Upper lobe of left lung (tissue), 6 donors: ENCODE measurements at places on chromosomes 13 and 19. TPM values are rescaled to one million over a fixed set of nuclear protein-coding genes. Genes with fewer than 3 reads are reported as not detected.

PNMA8B gene
- 0.39 TPM for total RNA-seq

GRCh38 chr19:6693681-6694080 lies 23.7 kb upstream of the TNFSF14 start:
- no peak overlapping the region for H3K4me3 ChIP-seq
- no peak overlapping the region for H3K27ac ChIP-seq
- no peak for DNase-seq

- no peak overlapping the region for H3K27ac ChIP-seq
- H3K27me3 ChIP-seq = no peaks in the 10 kb centered on the region
- no peaks in the 10 kb centered on the region for H3K4me1 ChIP-seq
- no peak overlapping the region for H3K4me3 ChIP-seq
- no peak for DNase-seq
Observed at GRCh38 chr13:109900320-109900719, 113.9 kb upstream of the IRS2 start.

- H3K4me3 ChIP-seq = no peak overlapping the region
- no peak for DNase-seq
- H3K27ac ChIP-seq = no peak overlapping the region
- H3K36me3 ChIP-seq = no peaks in the 10 kb centered on the region
- peaks cover 5% of the 10 kb centered on the region for H3K4me1 ChIP-seq
- no peaks in the 10 kb centered on the region for H3K27me3 ChIP-seq
Observed at GRCh38 chr13:42600943-42601342, 27.0 kb downstream of the TNFSF11 start.

DNA sequence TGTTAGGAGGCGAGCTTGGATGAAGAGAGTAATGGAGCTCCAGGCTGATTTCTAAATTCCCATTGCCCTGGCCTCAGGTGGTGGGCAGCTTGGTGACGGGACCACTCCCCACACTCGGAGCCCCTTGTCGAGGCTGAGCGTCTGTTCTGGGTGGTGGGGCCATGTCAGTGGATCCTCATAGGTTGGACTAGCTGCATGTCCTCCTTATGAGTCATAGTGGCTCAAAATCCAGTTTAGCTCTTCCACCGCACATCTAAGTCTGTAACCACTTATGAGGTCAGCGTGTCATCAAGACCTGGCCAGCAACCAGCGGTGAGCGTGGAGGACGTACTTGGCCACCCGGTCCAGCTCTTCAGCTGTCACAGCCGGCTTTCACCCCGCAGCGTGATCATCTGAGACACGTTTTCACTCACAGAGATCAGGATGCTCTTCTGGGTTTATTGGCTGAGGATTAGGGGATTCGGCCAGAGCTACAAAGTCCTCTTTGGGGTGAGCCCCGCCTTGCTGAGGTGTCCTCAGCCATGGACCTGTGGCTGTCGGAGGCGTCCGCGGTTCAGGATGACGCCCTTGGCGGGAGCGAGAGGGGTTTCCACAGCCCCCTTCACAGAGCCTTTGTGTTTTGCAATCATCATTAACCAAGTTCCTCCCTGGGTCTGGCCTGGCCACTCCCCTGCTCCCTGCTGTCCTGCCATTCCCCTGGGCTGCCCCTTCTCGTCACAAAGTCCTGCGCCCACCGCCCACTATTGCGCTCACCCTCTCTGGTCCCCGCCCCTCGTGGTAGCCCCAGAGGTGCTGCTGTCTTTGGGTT lies 41.9 kb downstream of the ADPRHL1 start:
- H3K36me3 ChIP-seq = no peaks in the 10 kb centered on the region
- H3K27me3 ChIP-seq = peaks cover 5% of the 10 kb centered on the region
- no peaks in the 10 kb centered on the region for H3K4me1 ChIP-seq
- H3K27ac ChIP-seq = peak overlapping the region; percentile 35
- H3K4me3 ChIP-seq = no peak overlapping the region

GRCh38 chr19:39157275-39157996 lies 31.9 kb downstream of the PAK4 start:
- no peaks in the 10 kb centered on the region for H3K36me3 ChIP-seq
- no peak for DNase-seq
- H3K4me1 ChIP-seq = peaks cover 84% of the 10 kb centered on the region
- H3K27ac ChIP-seq = no peak overlapping the region
- no peak overlapping the region for H3K4me3 ChIP-seq

DNA sequence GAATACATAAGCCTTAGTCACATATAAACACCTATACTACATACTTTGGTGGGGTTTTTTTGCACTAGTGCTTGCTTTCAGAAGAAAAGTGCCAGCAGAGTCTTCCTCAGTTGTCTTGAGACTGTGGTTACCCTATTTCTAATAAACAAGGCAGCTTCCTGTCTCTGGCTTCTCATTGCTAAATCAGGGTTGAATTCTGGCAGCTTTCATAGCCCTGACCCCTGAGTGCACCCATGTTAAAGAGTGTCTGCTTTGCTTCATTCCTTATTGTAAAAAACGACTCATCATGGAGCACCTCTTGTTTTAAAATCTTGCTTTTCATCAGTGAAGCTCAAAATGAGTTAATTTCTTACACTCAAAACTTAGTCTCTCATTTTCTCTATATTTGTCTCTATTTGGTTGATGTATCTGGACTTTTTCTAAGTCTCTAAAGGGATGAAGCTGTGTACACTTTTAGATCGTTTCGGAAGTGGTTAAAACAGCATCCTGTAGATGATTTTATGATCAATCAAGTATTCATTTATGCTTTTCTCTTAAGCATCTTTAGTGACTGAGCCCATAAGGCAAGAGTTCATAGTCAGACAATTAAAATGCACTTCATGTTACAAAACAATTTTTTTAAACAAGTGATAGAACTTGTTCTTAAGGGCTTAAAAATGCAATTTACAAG lies 72.1 kb downstream of the KLF12 start:
- no peaks in the 10 kb centered on the region for H3K4me1 ChIP-seq
- DNase-seq = no peak
- no peak overlapping the region for H3K4me3 ChIP-seq
- H3K36me3 ChIP-seq = no peaks in the 10 kb centered on the region
